ENCODE measurements at places on chromosomes 2 and 18.

DNA sequence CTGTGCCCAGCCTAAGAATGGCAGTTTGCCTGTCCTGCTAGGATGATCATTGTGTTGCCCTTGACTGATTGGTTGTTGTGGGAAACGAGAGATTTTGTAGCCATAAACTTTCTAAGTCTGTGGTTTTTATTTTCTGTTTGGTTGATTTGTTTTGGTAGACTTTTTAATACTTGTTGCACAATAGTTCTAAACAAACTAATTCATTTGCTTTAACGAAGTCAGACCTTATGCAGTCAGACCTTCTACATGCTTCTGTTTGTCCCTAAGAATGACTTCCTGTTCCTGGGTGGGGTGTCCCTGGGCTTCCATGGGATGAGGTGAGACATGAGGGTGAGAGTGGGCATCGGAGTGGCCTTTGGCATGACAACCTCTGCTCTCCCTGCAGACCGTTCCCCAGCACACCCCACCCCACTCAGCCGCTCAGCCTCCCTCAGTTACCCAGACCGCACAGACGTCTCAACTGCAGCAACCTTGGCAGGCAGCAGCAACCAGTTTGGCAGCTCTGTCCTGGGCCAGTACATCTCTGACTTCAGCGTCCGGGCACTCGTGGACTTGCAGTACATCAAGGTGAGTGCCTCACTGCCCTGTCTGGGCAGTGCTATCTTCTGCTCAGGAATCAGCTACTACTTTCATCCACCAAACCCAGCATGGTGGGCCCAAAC lies 7.8 kb upstream of the CNNM3 start:
- DNase-seq = no peak

- DNase-seq = no peak
Observed at GRCh38 chr2:3952866-3953516, 249.6 kb downstream of the DCDC2C start.

GRCh38 chr2:144323946-144324345 lies 196.0 kb downstream of the ZEB2 start:
- no peak for DNase-seq

DNA sequence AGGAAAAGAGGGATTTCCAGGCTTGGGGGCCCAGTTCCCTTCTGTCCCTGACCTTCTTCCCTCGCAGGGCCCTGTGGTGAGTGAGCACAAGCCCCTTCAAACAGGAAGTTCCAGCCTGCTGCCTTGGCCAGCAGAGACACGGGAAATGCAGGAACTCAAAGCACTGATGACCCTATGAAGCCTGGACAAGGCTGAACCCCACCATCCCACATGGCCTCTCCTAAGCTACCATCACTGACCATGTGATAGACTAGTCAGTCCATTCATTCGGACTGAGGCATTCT lies 196.4 kb downstream of the TNS1 start:
- no peak for DNase-seq

GRCh38 chr2:37156071-37156856 lies 516 bp downstream of the EIF2AK2 start:
- DNase-seq = peak; percentile 54

GRCh38 chr2:90209806-90210205 lies 1518.3 kb downstream of the RPIA start:
- no peak for DNase-seq
